Chondrocyte (in vitro differentiated cells): ENCODE measurements at places on chromosomes 12 and 14.

DNA sequence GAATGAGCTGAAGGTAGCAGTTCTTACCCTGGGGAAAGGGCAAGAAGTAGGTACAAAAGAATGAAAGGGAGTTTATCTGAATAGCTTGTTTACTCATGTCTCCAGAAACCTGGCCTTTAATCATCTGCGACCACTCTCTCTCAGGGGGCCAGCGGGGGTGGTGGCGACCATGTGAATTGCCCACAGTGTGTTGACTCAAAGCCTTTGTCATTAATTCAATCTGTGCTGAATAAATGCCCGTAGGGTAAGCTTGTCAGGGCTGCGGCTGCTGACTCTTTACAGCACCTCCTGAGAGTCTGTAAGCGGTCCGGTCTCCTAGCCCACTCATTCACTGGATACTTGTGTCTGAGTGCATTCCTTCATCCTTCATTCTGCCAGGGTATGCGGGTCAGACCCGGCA is 874.4 kb downstream of the SLC6A15 start:
- H3K36me3 ChIP-seq = no peaks in the 10 kb centered on the region
- no peak for DNase-seq
- H3K27me3 ChIP-seq = no peaks in the 10 kb centered on the region

- no peaks in the 10 kb centered on the region for H3K27me3 ChIP-seq
- H3K4me3 ChIP-seq = no peak overlapping the region
- H3K4me1 ChIP-seq = peaks cover 30% of the 10 kb centered on the region
- H3K36me3 ChIP-seq = no peaks in the 10 kb centered on the region
These were observed 1704.1 kb upstream of the FLRT2 start for GRCh38 chr14:83825843-83826242.

GRCh38 chr14:100841761-100842403 is 16.0 kb downstream of the MEG3 start:
- H3K27me3 ChIP-seq = no peaks in the 10 kb centered on the region
- peaks cover 31% of the 10 kb centered on the region for H3K4me1 ChIP-seq
- peak; percentile 56 for DNase-seq
- no peak overlapping the region for H3K4me3 ChIP-seq
- no peaks in the 10 kb centered on the region for H3K36me3 ChIP-seq

DNA sequence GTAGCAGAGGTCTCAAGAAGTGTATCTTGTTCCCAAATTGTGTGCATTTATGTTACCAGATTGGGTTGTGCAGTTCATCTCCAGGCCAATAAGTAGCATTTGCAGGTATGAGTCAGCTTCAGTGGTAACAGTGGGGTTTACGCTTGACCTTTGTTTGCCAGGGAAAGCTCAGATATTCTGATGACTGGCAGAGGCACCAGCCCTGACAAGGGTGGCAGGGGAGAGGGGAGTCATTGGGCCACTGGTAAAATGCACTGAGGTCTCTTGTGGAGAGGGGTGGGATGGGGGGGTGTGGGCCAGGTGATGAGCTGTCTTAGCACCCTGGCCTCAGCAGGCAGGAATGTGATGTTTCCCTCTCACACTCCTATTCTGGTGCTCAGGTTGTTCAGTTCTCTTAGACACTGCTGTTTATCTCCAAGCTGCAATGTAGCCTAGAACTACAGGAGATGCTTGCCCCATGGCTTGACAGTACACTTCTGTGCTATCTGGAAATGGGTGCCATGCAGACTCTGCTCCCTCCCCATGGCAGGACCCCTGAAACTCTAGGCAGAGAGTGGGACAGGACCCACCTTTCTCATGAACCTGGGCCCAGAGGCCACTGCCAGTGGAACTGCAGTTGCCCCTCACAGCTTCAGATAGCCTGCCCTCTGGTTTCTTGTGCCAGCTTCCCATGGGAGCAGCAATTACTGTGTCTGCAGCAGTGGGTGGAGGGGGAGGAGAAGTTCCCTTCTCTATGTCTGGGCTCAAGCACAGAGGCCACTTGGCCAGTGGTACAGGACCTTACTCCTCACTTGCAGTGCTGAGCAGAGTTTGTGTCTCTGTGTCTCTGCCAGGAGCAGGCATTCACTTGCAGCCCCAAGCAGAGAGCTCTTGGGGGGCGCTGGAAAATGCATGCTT is 31.9 kb downstream of the USP15 start:
- H3K27ac ChIP-seq = no peak overlapping the region
- H3K27me3 ChIP-seq = no peaks in the 10 kb centered on the region
- peak; percentile 25 for DNase-seq
- no peak overlapping the region for H3K4me3 ChIP-seq
- H3K4me1 ChIP-seq = peaks cover 48% of the 10 kb centered on the region
- H3K36me3 ChIP-seq = peaks cover 11% of the 10 kb centered on the region

DNA sequence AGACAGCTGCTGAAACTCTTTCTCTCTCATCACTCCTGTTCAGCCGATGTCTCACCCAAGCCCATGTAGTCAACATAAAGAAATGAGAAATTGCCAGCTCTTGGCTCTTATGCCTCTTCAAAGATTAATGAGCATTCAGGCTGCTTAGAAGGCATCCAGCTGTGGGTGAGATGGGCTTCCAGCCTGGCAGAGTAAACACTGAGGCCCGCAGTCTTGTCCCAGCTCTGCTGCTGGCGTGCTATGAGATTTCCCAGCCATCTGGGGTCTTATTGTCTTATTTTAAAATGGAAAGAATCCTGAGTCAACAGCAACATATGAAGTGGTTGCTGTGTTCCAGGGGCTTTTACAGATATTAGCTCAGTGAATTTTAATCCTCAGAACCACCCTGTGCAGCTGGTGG is 12.6 kb downstream of the RXYLT1 start:
- H3K4me1 ChIP-seq = no peaks in the 10 kb centered on the region
- no peaks in the 10 kb centered on the region for H3K27me3 ChIP-seq
- no peak overlapping the region for H3K27ac ChIP-seq
- no peak for DNase-seq
- peaks cover 13% of the 10 kb centered on the region for H3K36me3 ChIP-seq

- no peaks in the 10 kb centered on the region for H3K4me1 ChIP-seq
- H3K27ac ChIP-seq = no peak overlapping the region
- H3K4me3 ChIP-seq = no peak overlapping the region
- no peaks in the 10 kb centered on the region for H3K36me3 ChIP-seq
These were observed 185.2 kb downstream of the ACSS3 start for GRCh38 chr12:81263072-81263471.

DNA sequence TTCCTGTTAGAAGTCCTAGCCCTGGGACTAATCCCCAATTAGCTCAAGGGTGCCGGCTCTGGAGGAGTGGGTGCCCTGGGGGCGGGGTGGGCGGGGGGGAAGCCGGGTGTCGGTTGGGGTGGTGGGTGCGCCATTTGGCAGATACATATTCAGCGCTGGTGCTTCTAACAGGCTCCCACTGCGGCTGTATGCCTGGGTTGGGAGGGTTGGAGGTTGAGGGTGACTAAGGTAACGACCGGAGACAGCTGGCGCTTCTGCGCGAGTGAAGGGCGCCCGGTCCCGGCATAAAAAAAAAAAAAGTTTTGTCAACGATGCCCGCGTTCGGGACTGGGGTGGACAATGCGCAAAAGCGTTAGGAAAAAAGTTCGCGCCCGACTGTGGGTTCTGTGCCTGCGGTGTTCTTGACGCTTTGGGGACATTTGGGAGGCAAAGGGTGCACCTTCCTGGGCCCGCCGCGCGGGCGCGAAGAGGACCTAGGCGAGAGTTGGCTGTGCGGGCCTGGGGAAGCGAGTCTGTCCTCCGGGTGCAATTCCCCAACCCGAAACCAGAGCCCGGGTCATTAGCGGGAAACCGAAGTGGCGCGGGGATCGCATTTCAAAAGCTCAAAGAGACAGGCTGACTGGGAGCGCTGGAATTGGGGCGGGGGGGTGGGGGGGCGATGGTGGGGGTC is 19.2 kb downstream of the TBX3 start:
- no peak for DNase-seq
- peaks cover 1% of the 10 kb centered on the region for H3K36me3 ChIP-seq
- peaks cover 27% of the 10 kb centered on the region for H3K4me1 ChIP-seq
